Stimulated activated CD4-positive, alpha-beta T cell treated with anti-CD3 and anti-CD28 coated beads, Interleukin-15, amount 100 ng/mL, for 48 hours (primary cell): ENCODE measurements at places on chromosomes 1 and 21.

- DNase-seq = no peak
Observed at GRCh38 chr21:14050121-14050520, 160.6 kb downstream of the LIPI start.

GRCh38 chr21:40623528-40623927 lies 223.4 kb downstream of the DSCAM start:
- no peak for DNase-seq

- DNase-seq = no peak
Observed at GRCh38 chr1:85087659-85088407, 39.5 kb upstream of the MCOLN3 start.

DNA sequence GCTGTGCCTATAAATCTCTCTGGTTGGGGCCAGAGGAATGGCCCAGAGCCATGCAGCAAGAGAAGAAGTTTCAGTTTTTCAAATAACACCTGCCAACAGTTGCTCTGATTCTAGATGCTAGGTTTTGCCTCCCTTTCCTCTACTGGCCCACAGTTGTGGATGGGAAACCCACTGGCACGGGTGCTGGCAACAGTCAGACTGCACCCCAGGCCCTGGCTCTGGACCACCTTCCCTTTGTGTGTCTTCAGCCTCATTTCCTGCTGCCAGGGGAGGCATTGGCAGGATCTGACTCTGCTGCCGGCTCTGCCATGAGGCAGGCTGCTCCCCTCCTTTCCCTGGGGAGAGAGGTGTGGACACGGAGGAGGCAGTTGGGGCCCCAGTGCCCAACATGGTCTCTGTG lies 142.0 kb downstream of the IGSF21 start:
- no peak for DNase-seq

DNA sequence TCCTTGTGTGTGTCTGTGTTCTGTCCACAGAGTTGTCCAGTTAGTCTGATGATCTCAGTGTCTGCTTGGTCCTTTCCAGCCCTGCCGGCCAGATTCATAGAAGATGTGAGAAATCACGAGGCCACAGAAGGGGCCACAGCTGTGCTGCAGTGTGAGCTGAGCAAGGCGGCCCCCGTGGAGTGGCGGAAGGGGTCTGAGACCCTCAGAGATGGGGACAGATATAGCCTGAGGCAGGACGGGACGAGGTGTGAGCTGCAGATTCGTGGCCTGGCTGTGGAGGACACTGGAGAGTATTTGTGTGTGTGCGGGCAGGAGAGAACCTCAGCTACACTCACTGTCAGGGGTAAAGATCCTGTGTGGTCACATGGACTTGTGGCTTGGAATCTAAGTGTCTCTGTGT lies 95.8 kb downstream of the OBSCN start:
- no peak for DNase-seq

GRCh38 chr1:43522776-43523480 lies 7.8 kb upstream of the PTPRF start:
- no peak for DNase-seq

DNA sequence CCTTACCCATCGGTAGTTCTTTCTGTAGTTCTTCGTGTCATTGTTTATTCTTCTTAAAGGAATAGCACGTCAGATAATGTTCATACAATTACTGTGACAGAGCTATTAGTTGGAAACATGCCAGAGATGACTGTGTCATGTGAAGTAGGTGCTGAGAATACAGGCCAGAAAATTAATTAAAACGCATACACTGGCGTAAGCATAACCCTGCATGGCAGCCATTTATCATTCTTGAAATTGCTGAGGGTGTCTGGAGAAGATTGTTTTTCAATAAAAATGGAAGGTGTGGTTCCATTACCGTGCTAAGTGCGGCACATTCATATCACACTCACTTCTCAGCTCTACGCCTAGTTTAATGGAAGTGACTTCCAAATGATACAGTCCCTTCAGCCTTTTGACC lies 7.8 kb downstream of the ETS2 start:
- no peak for DNase-seq

DNA sequence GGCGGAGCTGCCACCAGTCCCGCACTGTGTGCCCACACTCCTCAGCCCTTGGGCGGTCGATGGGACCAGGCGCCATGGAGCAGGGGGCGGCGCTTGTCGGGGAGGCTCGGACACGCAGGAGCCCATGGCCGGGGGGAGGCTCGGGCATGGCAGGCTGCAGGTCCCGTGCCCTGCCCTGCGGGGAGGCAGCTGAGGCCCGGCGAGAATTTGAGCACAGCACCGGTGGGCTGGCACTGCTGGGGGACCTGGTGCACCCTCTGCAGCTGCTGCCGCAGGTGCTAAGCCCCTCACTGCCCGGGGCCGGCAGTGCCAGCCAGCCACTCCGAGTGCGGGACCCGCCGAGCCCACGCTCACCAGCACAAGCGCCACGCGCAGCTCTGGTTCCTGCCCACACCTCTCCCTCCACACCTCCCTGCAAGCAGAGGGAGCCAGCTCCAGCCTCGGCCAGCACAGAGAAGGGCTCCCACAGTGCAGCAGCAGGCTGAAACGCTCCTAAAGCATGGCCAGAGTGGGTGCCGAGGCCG lies 267.7 kb downstream of the RYR2 start:
- DNase-seq = no peak

GRCh38 chr1:15039017-15039648 lies 114.4 kb upstream of the TMEM51 start:
- no peak for DNase-seq

DNA sequence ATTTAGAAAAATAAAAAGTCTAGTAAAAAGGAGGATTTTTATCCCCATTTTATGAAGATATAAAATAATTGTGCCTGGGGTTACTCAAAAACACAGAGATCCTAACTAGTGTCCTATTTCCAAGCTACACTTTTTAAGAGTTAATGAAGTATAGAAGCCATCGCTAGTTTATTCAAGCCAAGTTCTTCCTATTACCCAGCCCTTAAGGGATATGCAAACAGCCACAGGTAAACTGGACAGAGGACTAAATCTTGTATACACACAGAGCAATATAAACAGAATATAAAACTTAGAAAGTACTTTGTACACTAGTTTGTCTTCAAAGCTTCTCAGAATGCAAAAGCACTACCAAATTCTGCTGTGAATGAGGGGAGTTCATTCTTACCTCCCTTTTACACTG lies 111.1 kb downstream of the RERE start:
- no peak for DNase-seq

- no peak for DNase-seq
Observed at GRCh38 chr1:218815076-218815475, 358.6 kb upstream of the LYPLAL1 start.

DNA sequence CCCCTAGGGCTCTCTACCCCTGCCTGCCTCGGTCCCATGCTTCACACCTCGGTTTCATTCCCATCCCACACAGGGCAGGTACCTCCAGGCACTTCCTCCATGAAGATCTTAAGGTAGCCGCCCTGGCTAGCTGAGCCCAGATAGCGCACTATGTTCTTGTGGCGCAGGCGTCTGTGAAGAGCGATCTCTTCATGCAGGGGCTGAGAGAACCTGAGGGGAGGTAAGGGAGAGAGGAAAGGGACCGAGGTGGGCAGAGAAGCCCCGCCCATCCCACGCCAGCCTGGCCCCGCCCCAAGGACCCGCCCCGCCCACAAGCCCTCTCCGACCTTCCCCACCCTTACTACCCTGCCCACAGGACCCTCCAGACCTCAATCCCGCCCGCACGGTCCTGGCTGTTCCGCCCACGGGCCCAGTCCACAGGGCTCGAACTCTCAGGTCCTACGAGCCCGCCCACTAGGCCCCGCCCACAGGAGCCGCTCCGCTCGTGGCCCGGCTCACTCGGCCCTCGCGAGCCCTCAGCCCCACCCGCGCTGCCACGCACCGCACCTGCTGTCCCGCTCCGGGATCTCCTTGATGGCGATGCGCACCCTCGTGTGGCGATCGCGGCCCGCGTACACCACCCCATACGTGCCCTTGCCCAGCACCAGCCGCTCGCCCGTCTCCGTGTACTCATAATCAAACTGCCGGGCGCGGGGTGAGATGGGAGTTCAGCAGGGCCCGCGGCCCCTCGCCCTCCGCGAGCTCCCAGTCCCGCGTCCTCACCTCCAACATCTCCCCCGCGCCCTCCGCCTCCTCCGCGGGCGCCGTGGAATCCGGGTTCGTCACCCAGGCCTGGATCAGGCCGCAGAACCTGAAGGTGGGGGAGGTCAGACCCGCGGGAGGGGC lies 6.4 kb downstream of the MAP3K6 start:
- no peak for DNase-seq

GRCh38 chr1:1048765-1049164 lies 25.3 kb downstream of the RNF223 start:
- DNase-seq = no peak

DNA sequence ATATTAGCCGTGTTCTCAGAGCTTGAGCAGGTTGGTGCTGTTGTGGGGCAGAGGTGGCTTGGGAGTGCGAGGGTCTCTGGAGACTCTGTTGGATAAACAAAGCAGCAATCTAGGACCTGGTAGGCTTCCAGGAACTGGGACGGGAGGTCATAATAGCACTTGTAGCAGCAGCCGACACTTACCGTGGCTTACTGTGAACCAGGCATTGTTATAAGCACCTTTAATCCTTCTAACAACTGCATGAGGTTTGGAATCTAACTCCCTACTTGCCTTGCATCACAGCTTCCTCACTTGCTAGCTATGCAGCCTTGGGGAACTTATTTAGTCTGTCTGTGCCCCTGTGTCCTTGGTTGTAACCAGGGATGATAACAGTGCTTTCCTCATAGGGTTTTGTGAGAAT lies 94.9 kb downstream of the NAV1 start:
- no peak for DNase-seq

DNA sequence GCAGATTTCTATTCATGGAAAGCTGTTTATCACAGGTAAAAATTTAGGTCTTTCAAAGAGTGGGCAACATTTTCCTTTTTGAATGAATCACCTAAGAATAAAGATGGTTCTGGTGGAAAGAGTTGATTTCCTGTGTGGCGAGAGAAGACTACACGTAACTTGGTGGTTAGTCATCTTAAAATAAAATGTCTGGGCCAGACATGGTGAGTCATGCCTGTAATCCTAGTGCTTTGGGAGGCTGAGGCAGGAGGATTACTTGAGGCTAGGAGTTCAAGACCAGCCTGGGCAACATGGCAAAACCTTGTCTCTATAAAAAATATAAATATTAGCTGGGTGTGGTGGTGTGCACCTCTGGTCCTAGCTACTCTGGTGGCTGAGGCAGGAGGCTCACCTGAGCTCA lies 65.7 kb downstream of the DISP1 start:
- DNase-seq = peak; percentile 5

DNA sequence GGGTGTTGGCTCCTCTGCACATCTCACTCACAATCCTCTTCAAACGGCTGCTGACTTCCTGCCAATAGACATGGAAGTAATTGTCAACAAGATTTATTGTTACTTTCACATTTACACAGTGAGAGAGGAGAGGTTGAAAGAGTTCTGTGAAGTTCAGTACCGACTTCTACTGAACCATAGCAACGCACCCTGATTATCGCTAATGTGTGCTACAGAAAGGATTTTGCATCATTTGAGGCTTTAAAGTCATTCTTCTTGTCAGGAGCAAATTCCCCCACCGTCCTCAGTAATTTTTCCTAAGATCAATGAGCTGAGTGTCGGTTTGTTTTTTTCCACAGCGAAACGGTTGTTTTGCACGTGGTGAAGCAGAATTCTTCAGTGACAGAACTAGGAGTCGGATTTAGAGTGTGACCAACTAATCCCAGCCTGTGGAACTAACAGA lies 361.0 kb downstream of the ADGRL2 start:
- no peak for DNase-seq

GRCh38 chr1:229209386-229209785 lies 61.5 kb upstream of the RAB4A start:
- no peak for DNase-seq
